Dorsolateral prefrontal cortex (tissue), 122 donors: ENCODE measurements at places on chromosomes 5 and 9.

- no peak for DNase-seq
Observed at GRCh38 chr5:95759005-95759404, 27.9 kb downstream of the RHOBTB3 start.

DNA sequence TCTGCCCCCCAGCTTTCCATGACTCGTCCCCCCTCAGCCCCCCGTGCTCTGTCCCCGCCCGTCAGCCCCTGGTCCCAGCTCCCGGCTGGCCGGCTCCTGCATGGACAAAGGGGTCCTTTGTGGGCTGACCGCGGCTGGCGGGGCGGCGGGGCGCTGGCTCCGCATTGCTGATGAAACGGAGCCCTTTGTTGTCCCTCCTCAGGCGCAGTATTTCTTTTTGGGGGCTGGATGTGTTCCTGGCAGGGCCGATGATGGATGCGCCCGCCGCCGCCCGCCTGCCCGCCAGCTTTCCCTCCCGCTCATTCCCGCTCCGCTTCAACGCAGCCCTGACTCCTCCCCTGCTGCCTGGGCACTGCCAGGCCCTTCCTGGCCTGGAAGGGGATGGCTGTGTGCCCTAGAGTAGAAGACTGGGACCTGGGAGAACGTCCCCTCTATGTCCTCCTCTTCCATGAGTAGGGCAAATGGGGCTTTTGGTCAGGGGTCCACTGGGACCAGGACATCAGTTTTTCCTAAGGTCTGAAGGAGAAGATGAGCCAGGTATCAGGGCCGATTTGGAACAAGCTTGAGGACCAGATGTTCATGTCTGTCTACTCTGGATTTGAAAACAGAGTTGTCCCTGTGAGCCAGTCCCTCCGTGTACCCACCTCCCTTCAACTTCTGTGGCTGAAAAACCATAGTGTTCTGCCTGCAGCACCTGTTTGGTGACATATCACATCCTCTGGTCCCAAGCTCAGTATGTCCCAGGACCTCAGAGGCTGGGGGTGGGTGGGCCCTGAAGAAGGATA, 29.0 kb downstream of the CXXC5 start:
- DNase-seq, result peak; percentile 93

DNA sequence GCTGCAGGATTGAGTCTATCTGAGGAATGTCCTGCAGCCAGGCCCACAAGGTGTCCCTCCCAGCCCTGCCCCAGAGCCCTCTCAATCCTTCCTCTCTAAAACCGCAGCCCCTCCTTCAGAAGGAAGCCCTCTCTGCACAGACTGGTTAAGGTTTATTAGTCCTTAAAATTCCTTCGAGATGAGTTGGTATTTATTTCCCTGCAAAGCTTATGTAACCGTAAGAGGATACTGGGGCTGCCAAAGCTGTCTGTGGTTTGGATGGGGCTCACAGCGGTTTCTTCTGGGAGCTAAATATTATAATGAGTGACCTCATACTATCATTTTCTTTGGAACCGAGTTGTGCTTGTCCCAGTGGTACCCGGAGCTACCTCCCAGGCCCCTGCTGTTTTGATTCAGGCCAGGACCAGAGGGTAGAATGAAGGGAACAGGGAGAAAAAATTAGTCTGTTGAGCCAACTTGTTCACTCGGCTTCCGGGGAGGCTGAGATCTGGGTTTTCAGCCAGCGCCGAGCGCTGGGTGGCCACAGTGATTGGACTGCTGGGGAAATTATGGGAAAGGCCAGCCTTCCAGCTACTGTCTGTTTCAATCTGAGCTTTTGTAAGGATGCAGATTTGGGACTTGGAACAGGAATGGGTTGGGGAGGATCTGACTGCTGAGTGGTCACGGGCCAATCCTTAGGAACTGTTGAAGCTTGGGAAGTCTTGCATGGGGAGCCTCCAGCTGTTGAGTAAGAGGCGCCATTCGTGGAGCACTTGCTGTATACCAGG, 107.5 kb downstream of the NDFIP1 start:
- DNase-seq, result no peak

GRCh38 chr5:150278046-150278730, 11.4 kb downstream of the CAMK2A start:
- no peak for DNase-seq

GRCh38 chr9:112047538-112048066, 127.5 kb downstream of the SUSD1 start:
- DNase-seq, result no peak

- DNase-seq, result no peak
Observed at GRCh38 chr5:176658817-176659511, 11.7 kb downstream of the TSPAN17 start.

GRCh38 chr9:2363781-2364180, 257.8 kb upstream of the VLDLR start:
- no peak for DNase-seq
